ENCODE measurements at places on chromosomes 6 and 20.

DNA sequence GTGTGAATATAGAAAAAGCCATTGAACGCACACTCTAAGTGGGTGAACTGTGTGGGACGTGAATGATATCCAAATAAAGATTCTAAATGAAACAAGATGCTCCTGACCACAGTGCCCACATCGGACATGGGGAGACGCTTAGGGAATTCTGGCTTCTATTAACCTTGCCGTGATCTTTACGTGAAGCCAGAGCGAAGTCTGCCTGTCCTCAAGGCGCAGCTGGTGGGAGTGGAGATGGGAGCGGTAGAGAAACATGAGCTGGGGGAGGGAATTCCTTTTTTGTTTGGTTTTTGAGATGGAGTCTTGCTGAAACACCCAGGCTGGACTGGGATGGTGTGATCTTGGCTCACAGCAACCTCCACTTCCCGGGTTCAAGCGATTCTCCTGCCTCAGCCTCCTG lies 46.0 kb downstream of the VSTM2L start:
- no peak for DNase-seq

- DNase-seq: peak; percentile 39
Measured at GRCh38 chr20:44959638-44960102, 527 bp downstream of the TOMM34 start.

- no peak for DNase-seq
Measured at GRCh38 chr6:14642842-14643241, 525.3 kb downstream of the CD83 start.

- DNase-seq: no peak
Measured at GRCh38 chr20:58621906-58622548, 29.1 kb upstream of the STX16 start.

GRCh38 chr20:48965189-48965910 lies 43.8 kb downstream of the ARFGEF2 start:
- no peak for DNase-seq

GRCh38 chr20:645318-646106 lies 7.5 kb downstream of the SRXN1 start:
- peak; percentile 53 for DNase-seq

- DNase-seq: no peak
Measured at GRCh38 chr20:58583176-58583575, 67.9 kb upstream of the STX16 start.

DNA sequence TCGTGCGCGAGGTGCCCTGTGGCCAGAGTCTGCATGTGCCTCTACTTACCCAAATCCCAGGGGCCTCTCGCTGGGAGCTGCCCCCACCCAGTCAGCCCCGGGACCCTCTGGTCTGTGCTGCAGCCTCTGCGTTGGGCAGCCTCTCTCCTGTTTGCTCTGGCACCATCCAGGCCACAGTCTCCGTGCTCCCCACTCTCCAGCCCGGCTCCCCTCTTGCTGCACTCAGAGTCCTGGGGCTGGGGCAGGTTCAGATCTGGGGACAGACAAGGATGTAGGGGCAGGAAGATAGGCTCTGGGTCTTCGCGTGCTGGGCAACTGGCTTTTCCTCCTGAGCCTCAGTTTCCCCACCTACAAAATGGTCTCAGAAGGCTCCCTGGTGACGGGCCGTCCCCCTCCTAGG lies 70.8 kb upstream of the GATA5 start:
- DNase-seq: no peak

DNA sequence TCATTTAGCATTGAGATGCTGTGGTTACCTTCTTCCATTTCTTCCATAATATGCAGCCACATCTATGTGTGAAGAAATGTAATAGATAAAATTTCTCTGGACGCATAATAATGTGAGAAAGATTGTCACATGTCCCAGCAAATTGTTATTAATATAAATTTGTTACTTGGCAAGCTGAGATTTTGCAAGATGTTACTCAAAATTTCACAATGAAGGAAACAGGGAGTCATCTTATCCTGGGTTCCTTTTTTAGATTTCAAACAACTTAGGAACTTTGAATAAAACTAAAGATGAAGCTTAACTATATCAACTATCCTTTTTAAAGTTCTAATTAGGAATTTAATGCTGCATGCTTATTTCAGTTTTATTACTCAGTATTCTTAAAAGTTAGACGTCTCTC lies 3.6 kb downstream of the ESR1 start:
- no peak for DNase-seq

GRCh38 chr20:23062632-23063031 lies 13.2 kb upstream of the THBD start:
- no peak for DNase-seq

DNA sequence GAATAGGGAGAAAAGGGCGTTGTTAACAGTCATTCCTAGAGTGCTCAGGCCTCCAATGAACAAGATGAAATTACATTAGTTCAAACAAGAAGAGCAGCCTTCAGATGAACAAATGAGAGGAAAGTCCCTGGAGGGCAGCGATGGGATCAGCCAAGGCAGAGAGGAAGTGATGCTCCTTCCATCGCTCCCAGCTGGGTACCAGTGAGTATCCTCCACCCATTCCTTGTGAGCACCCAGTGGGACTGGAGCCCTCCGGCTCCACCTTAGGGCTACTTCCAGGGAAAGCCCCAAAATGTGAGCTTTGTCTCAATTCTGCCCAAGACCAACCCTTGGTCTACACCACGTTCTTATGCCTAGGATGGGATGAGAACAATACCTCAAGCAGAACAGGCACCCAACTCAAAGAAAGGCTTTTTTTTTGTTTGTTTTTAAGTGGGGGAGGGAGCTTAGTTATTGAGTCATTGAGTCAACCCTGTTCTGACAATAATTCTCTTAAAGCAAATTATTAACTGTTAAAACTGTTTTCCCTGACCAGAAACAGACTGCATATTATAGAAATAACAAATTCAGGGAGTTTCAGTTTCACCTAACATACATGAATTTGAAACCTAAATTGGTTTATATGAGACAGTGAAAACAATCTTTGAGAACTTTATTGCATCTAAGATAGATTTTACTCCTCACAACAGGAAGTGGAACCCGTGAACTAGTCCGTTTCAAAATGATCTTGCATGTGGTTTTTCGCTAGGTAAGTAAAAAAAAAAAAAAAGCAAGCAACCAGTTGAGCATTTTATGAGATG lies 106.9 kb downstream of the IPCEF1 start:
- DNase-seq: no peak

DNA sequence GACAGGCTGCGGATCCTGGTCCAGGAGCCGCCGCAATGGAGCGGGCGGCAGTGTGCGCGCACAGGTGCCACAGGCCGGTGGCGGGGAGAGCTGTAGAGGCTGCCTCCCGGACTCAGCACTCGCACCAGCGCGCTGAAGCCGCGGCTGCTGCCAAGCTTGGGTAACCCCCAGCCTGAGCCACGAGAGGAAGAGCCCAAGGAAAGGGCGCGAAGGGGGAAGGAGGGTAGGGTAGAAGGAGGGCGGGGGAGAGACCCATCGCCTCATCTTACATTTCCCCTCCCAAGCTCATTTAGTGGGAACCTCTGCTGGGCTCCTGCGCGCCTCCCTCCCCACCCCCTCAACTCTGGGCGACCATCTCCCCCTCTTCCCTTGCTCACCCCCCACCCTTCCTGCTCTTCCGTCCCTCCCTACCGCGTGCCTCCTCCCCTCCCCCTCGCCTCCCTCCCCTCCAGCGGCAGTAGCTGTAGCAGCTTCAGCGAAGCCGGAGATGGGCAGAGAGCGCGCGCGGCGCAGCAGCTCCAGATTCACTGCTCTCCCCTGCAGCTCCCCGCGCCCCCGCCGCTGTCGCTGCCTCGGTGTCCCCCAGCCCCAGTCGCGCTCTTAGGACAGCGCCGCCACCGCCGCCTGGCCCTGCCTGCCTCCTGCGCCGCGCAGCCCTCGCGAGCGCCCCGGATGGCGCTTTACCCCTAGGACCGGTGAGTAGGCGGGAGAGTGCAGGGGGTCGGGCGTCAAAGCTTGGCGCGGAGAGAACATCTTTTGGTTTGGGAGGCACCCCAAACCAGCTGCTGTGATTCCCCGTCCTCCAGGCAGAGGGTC lies at the start of gene FUT9:
Gene FUT9, plus strand, starts transcription at position 457 of the 816 bp plus-strand sequence. CDS start 187,182 bp downstream, outside the sequence.
- no peak for DNase-seq

DNA sequence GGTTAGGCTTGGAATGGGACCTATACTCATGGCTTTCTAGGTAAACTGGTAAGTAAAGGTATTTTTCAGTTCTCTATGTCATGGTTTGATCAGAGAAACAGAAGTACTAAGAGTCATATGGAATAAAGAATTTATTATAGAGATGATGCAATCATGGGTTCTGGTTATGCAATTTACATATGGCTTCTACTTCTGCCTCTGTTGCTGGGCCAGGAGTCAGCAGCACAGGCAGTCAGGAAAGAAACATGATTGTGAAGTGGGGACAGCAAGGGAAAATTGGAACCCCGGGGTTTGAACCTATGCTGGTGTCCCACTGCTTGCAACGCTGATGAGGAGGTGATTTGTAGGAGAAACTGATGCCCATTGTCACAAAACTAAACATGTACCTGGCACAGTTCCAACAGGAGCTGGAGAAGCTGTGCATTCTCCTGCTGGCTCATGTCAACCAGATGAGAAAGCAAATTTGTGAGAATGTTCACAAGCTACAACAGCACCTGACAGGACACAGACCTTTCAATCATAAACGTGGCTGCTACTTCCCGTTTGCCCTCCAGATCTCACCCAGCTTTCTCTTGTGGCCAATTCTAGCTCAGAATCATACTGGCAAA lies 887.1 kb downstream of the TFAP2A start:
- DNase-seq: no peak

DNA sequence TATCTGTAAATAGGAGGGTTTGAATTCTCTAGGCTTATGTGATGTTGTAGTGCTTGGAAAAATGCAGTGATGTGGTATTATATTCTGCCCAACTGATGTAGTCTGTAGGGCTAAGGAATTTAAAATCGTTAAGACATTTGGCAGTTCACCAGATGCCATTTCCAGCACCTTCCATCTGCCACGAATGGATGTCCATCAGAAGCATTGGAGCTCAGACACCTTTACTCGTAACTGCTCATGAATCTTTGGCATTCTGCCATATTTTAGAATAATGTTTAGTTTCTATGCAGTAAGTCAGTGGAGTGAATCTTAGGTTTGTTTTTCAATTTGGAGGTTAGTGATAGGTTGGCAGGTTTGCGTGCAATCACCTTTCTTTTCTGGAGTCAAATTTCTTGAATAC lies 2.4 kb upstream of the SYTL3 start:
- DNase-seq: no peak

- DNase-seq: no peak
Measured at GRCh38 chr20:8421981-8422380, 289.9 kb downstream of the PLCB1 start.
